Epithelial cell of esophagus (primary cell): ENCODE measurements at places on chromosomes 11 and 22.

- DNase-seq: no peak
Observed at GRCh38 chr11:65777241-65777640, 3.5 kb downstream of the AP5B1 start.

DNA sequence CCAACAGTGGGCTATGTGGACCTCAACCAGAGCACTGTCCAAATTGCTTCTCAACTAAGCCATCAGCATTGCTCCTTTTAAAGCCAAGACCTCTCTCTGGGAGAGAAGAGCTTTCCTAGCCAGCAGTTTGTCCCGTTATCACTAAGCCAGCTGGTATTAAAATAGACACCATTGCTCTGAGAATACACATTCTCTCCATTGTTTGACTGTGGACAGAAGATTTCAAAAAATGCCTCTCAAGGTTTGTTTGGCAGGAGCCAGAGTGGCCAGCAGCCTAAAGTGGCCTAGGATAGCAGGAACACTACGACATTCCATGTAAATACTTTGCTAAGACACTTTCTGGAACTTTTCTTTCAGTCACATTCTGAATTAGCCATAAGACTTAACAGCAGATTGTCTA is 41.3 kb downstream of the EIF4ENIF1 start:
- DNase-seq: no peak

DNA sequence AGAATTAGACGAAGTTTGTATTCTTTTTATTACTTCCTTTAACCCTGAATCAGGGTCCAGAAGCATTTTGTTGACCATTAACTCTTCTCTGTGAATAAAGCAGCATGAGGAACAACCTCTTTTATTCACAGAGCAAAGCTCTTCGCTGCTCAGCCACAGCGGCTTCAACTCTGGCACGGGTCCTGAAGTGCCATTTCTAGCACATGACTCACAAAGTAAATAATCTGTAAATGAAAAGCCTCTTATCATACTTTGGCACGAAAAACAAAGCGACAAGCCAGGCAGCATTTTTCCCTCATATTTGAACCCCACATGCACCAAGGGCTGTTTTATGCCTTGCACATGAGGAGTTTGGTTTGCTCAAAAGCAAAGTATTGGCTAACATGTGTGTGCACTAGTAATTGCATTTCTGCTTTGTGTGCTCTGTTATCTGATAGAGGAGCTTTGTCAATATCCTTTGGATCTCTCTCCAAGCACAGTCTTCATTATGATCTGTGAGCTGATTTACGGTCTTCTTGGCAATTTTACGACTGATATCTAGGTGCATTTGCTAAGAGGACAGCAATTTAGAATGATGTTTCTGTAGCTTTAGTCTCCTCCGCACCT is 33.0 kb upstream of the APOBEC3A start:
- DNase-seq: peak; percentile 79

GRCh38 chr22:22928666-22929380 is 41.2 kb downstream of the IGLL5 start:
- peak; percentile 9 for DNase-seq

GRCh38 chr11:109696191-109696897 is 274.4 kb downstream of the C11orf87 start:
- DNase-seq: peak; percentile 100

DNA sequence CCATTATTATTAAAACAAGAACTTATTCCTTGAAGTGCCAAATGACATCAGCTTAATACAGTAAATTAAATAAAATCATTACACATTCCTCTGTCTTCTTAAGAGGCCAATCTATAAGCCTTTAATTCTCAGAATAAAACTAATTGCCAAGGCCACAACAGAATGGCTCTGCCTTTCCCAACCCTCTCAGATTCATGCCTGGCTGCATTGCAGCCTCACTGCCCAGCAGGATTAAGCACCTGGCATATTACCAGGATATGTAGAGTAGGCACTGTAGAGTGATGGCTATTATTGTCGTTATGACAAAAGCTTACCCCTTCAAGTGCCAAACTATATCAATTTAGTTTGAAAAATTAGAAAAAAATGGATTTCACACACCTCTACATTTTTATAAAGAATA is 9.4 kb upstream of the CALCA start:
- no peak for DNase-seq

GRCh38 chr11:17418444-17419081 is 30.1 kb upstream of the KCNJ11 start:
- no peak for DNase-seq

DNA sequence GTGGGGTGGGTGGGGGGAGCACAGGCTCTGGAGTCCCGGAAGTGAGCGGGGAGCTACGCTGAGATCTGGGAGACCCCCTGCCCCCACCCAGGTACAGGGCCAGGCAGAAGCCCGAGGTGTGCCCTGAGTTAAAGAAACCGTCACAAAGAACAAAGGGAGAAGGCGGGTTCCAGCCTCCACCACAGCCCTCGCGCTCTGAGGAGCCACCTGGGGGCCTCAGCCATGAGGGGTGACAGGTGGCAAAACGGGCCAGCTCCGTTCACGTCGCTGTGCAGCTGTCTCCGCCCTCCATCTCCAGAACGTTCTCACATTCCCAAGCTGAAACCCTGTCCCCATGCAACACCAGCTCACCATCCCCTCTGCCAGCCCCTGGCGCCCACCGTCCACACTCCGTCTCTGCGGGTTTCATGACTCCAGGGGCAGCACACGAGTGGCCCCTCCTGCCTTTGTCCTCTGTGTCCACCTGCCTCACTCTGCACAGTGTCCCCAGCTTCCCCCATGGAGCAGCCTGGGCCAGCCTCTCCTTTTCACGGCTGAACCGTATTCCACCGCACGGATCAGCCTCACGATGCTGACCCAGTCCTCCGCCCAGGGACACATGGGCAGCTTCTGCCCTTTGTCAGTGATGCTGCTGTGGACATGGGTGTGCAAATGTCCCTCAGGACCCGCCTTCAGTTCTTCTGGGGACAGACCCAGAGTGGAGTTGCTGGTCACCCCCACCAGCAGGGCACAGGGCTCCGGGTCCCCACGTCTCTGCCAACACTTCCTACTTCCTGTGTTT is 1.7 kb upstream of the MUC5B start:
- no peak for DNase-seq

- peak; percentile 64 for DNase-seq
Observed at GRCh38 chr11:94694309-94695060, 73.7 kb upstream of the AMOTL1 start.

- peak; percentile 61 for DNase-seq
Observed at GRCh38 chr11:84384731-84385130, 1098.6 kb upstream of the CCDC90B start.

DNA sequence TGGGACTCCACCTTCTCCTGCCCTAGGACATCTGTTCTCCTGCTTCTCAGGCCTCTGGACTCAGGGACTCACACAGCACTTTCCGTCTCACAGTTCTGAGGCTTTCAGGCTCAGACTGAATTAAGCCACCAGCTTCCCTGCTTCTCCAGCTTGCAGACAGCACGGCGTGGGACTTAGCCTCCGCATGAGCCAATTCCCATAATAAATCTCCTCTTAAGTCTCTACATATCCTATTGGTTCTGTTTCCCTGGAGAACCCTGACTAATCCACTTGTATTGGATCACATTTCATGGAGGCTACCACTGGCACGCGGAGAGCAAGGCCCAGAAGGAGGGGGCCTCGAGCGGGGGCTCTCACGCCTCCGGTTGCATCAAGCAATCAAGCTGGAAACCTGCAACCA is 1313.6 kb downstream of the TBC1D22A start:
- no peak for DNase-seq

GRCh38 chr11:37449146-37449545 is 851.1 kb upstream of the RAG2 start:
- peak; percentile 66 for DNase-seq

- peak; percentile 81 for DNase-seq
Observed at GRCh38 chr11:66386171-66387069, 14.9 kb upstream of the SLC29A2 start.
